ENCODE measurements at places on chromosomes 6 and 20.

- DNase-seq: no peak
Measured at GRCh38 chr6:150846641-150847040, 18.9 kb upstream of the MTHFD1L start.

DNA sequence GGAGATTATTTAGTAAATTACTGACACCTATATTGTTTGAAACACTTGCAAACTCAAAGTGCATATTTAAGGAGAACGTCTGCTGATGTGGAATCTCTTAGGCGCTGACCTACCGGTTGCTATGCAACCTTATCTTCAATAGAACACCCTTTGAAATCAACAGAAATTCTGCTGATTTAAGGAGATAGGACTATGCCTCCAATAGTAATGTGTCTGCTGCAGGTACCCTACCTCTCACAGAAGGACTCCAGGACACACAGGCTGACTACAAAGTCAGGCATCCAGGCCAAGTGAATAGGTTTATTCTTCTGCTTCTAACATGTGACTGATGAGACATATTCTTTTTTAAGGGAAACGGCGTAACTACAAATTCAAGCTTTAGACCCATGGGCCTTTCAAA is 311.7 kb downstream of the CBLN4 start:
- no peak for DNase-seq

- no peak for DNase-seq
Measured at GRCh38 chr6:118668761-118669385, 17.5 kb upstream of the CEP85L start.

DNA sequence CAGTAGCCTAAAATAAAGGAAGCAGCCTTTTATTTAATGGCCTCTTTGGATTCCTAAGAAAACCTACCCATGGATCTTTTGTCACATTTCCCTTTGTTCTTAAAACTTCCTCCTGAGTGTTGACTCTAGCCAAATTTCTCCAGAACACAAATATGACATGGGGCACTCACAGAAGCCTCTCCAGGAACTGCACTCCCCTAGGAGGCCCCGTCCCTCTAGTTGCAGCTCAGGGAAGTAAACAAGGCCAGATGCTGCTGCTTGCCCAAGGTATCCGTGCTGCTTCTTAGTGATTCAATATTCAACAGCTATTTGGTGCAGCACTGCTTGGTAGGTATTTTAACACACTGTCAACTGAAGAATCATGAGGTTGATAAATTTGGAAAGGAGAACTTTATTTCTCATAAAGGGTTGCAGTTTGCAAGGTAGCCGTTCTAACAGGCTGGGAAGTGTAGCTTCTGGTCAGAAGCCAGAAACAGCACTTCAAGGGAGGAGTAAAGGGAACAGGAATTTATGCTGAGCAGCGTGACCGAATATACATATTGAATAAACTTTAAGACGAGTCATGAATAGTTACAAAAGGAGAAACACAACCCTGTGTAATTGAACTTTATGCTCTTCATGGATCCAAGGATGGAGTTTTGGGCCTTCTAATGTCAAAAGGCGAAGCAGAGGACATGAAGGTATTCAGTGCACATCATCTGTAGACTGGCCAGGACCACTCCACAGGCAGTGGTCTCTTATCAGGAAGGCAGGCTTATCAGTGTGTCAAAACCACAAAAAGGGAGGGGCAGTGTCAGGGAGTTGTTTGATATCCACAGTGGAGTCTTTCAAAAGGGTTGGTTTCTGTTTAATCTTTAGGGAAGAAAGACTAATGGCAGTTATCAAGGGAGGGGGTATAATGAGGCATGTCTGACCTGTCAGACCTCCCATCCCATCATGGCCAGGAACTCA is 63.3 kb downstream of the CD24 start:
- DNase-seq: no peak

DNA sequence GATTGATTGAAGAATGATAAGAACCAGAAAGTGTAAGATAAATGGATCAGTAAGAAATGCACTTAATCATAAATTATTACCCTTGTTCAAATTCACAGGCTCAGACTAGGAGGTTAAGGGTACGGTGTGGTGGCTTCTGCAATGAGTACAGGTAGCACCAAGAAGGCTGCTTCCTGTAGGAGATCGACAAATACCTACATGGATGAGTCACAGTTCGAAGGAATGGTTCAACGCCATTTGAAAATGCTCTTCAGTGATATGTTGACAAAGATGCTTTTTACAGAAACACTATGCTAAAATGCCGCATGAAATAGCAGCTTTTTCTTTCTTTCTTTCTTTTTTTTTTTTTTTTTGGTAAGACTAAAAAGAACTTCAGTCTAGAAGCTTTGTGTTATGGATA is 116.2 kb downstream of the DTNBP1 start:
- DNase-seq: no peak

DNA sequence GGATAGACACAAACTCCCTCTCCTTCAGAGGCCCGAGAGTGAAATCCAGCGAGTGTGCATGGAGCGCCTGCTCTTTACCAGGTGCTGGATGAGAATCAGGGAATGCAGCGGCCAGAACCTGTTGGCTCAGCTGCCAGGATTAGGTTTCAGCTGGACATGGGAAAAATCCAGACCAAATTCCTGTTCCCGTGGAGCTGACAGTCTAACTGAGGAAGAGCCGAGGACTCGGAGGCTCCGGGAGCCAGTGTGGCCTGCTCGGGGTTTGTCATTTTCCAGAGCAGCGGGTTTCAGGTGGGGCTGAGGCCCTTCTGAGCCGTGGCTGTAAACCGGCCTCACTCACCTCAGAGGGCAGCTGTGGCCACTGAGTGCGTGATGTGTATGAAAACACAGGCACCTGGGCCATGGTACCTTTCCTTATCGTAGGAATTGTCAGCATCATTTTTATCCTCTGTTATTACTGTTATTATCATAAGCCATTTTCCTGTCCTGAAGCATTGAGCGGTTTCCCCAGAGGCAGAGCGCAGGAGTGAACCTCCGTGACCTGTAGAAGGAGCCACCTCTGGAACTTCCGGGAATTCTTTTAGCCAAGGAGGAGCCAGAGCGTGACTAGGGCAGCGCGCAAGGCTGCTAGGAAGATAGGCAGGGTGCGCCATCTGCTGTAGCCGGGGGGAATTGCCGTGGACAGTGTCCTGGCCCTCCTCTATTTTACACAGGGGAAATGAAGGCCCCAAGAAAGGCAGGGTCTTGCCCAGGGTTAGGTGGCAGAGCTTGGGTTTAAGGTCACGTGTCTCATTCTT is 27.3 kb downstream of the PKIG start:
- DNase-seq: peak; percentile 58

DNA sequence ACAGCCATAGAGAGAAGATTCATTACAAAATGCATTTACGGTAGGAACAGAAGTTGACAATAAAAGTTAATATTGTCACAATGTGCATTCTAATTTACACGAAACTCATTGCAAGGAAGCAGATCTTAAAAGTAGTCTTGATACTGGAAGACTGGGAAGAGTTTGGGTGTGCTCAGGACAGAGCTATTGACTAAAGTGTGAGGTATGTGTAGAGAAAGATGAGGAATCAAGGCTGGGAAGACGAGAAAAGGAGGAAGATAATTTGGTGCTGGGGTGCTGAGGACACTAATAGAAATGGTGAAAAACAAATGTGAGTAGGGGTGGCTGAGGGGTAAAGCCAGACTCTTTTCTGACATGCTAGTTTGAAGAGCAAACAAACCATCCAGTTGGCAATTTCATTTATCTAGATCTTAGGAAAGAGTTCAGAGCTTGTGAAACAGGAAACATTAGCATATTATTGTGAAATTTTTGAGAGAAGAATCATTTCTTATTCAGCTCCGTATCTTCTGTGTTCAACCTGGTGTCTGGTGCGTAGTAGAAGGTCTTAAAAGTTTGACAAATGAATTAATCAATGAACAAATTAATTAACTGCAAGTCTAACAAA is 72.7 kb downstream of the ELOVL4 start:
- DNase-seq: no peak

GRCh38 chr6:63910863-63911551 is 275.4 kb downstream of the PHF3 start:
- no peak for DNase-seq

DNA sequence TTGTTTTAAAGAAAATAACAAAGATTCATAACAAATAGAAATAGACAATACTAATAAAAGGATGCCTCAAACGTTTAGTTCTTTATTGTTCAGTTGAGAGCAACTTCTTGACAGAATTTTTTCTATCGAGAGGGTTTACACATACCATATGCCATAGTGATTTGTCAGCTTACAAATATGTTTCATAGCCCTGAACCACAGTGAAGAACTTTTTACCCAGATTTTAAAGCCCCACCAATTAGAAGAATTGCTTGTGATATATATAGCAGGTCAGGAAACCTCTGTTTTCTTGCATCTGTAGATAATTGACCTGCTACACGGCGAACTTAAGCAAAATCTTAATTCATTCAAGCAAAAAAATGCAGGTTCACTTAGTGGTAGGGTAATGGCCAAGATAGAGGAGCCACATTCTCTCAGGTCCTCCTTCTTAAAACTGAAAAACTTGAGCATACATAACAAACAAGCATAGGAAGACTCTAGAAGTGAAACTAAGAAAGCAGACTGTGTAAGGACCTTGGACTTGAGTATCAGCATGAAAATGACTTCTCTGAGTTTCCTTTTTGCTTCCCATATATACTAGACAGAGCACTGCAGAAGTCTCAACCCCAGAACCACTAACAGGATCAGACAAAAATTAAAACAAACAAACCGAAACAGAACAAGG is 39.5 kb downstream of the CRISP1 start:
- no peak for DNase-seq

GRCh38 chr20:62501801-62502495 is 26.2 kb upstream of the GATA5 start:
- peak; percentile 67 for DNase-seq

DNA sequence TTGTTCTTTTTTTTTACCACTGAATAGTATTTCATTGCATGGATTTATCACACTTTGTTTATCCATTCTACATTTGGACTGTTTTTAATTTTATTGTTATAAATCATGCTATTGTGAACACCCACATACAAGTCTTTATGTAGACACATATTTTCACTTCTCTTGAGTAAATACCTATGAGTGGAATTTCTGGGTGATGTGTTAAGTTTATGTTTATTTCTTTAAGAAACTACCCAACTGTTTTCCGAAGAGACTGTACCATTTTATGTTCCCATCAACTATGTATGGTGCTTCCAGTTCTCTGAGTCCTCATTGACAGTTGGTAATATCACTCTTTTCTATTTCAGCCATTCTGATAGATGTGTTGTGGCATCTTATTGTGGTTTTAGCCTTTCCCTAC is 54.0 kb downstream of the RIN2 start:
- no peak for DNase-seq

DNA sequence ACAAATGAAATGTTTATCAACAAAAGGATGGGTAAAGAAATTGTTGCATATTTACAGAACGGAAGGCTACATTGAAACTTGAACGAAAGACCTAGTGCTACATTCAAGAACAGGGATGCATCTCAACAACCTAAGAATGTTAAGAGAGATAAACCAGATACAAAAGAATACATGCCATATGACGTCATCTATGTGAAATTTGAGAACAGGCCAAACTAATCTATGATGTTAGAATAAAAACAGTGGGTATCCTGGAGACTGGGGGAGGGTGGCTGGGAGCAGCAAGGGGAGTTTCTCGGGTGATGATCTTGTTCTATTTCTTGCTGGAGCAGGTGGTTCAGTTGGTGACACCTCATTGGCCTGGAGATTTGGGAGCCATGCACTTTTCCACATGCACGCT is 81.5 kb downstream of the SULF2 start:
- DNase-seq: no peak

DNA sequence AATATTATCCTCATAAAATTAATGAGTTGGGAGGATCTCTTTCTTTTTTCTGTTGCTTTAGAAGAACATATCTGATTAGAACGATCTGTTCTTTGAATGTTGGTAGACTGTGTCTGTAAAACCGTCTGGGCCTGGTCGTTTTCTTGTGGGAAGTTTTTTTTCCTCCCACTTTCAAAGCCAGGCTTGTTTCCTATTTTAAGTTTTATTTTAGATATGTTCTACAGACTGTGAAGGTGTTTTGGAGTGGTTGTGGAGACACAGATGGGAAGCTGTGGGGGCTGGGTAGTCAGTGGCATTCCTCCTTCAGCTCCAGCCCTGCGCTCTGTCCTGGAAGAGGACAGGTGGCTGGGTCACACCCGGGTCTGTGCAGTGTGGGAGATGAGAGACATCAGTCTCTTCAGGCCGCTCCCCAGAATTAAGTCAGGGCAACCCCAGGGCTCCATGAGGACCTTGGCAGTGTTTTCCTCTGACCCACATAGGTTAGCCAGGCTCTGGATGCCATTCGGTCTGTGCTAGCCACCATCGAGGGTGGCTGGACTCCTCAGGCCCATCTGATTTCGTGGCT is 92.0 kb upstream of the SCP2D1 start:
- no peak for DNase-seq

DNA sequence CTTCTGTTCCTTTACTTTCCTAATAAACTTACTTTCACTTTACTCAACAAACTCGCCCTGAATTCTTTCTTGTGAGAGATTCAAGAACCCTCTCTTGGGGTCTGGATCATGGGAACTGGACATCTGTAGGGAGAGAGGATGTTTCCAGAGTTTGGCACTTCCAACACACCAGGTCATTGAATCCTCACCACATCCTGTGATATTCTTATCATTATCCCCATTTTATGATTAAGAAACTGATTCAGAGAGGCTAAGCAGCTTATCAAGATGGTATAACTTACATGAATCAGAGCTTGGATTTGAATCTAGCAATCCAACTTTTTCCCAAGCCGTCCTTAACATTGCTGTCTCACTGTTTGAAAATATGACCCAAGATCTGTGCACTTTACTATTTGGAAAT is 15.5 kb downstream of the PPIL6 start:
- DNase-seq: no peak

DNA sequence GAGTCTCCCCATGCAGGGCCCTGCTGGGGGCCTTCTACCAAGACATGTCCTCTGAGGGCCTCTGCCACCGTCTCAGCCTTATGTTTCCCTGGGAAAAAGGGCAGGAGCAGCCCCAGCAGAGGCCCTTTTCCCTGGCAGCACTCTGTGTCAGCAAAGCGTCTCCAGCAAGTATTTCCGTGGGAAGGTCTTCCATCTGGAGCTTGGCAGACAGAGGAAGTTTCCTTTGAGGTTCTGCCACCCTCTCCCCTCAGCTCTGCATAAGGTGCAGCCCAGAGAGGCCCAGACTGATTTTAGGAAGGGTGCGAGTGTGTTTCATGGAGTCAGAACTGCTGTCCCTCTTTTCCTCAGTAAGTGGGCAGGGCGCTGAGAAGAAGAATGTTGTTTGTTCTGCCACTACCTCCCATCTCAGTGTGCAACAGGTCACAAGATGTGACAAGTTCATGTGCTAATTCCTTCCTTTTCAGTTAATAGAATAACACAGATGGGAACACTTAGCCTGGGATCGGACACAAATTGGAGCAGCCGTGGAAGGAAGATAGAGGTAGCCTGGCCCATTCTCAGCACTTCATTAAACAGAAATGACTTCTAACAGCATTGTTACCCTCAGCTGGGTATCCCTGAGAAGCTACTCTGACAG is 784.4 kb downstream of the MAFB start:
- DNase-seq: no peak

GRCh38 chr6:137224799-137225198 is 5.6 kb upstream of the IFNGR1 start:
- no peak for DNase-seq

- no peak for DNase-seq
Measured at GRCh38 chr6:36506611-36507010, 40.7 kb downstream of the STK38 start.
